ENCODE measurements at places on chromosomes 5 and 9. TPM values are rescaled to one million over a fixed set of nuclear protein-coding genes. Genes with fewer than 3 reads are reported as not detected.
A peak's percentile ranks its signal among the peaks of the same experiment; 100 is the strongest.

DNA sequence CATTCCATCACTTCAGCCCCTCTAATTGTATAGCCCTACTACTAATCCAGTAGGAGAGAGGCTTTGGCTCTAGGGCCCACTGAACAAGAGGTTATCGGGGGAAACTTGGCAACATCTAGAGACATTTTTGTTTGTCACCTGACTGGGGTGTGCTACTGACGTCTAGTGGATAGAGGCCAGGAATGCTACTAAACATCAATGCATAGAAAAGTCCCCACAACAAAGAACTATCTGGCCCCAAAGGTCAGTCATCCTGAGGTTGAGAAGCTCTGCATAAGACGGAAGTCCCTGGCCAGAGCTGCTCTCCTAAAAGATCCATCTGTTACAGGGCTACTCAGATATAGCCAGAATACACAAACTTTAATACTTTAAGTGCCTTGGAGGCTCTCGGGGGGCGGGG is 570.6 kb upstream of the KLF4 start:
- no peak for DNase-seq

DNA sequence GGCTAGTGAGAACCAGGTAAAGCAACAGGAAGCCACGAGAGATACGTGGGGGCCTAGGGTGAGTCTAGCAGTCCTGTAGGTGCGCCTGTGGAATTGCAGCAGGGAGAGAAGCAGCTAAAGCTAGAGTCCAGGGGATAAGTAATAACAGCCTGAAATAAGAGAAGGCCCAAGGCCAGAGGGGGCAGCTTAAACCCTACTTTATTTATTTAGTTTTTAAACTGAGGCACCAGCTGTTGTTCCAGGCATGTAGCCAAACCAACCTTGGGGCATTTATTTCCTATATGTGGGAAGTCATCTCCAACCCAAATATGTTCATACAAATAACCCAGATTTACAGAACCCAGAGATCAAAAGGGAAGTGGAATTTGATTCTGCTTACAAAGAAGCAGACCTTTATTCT is 93.5 kb downstream of the GLDC start:
- no peak for DNase-seq

CER1 gene
- 0.32 TPM for total RNA-seq

DNA sequence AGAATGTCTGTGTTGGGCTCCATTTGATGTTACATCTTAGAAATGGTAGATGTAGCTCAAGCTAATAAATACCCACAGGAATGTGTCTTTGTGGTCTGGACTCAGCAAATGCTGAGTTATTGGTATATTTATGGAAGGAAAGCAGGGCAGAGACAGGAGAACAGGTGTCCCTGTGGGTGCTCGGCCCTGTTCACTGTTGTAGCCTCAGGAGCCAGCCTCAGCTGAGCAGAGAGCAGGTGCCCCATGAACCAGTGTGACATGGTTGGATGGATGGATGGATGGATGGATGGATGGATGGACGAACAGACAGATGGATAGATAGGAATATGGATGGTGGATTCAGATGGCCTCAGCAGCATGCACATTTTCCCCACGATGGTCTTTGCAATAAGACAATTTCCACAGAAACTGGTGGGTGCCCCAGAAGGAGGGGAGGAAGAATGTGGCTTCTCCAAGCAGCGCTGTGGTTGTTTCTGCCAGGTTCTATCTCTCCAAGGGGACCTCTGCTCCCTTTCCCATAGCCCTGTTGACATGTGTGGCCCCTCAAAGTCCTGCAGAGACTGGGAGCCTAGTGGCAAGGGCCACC is 8.2 kb upstream of the IRF1 start:
- no peak for DNase-seq

DNA sequence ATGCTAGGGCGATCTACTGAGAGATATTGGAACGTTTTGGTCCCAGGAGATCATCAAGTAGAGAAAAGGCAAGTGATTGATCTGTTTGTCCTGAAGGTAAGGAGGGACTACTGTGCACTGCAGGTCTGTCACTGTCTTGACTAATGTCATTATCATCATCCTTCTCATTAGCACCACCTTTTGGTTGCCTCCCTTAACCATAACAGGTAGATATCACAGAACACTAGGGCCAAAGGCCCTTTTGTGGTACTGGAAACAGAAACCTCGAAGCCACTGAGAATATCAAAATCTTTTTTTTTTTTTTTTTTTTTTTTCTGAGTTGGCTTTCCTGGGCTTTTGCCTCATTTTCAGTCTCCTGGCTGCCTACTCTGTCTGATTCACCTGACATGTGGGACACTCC is 134.0 kb downstream of the KCTD16 start:
- no peak for DNase-seq

NPR3 gene
- 8.5 TPM for total RNA-seq

GRCh38 chr9:119951591-119951990 is 582.4 kb upstream of the BRINP1 start:
- DNase-seq: no peak

DNA sequence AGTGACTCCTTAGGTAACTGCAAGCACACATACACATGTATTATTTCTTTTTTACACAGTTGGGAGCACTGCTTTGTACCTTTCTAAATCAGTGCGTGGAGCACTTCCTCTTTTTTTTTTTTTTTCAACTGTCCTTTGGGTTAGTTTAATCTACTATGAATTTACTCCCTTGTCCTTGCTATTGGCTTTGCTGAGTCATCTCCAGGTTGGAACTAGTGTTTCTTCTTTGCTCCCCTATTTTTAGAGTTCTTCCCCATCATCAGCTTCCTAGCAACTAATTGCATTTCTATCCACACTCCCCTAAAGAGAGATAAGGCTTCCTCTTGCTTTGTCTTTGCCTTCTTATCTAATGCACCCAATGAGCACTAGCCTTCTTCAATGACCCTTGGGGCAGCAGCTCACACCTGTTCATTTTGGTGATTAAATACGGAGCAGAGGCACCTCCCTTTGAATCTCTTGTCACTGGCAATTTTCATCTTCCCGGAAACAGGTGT is 24.3 kb downstream of the S100Z start:
- DNase-seq: no peak

- DNase-seq: no peak
These were observed 349.6 kb upstream of the SLC30A5 start for GRCh38 chr5:68744206-68744605.

- DNase-seq: no peak
These were observed 53.7 kb downstream of the MAP1B start for GRCh38 chr5:72160959-72161358.

DNA sequence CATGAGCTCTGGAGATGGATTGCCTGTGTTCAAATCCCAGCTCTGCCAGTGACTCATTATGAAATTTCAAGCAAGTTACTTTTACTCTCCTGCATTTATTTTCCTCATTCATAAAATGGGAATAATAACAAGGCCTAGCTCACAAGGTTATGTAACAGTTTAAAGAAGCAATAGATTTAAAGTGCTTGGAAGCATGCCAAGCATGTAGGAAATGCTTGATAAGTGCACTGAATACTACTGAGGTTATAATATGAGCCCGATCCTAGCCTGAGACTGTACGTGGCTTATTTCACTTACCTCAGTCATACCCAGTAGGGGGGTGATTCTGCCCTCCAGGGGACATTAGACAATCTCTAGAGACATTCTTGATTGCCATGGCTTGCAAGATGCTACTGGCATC is 734.1 kb upstream of the WWC1 start:
- DNase-seq: no peak

- DNase-seq: no peak
These were observed 82.1 kb downstream of the FBN2 start for GRCh38 chr5:128455841-128456361.

DNA sequence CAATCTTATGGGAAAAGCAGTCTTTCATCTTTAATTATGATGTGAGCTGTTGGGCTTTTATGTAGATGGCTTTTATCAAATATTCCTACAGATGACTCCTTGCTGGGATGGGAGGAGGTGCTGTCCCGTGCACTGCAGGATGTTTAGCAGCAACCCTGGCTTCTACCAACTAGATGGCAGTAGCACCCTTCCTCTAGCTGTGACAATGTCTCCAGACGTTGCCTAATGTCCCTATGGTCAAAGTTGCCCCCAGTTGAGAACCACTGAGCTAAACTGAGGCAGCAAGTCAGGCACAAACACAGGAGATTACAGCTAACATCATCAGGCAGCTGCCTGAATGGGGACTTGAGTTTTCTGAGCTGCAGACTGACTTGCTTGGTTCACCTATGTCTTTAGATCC is 401.9 kb upstream of the PDE4D start:
- DNase-seq: peak; percentile 2

GRCh38 chr5:164518067-164518740 is 1012.8 kb downstream of the MAT2B start:
- no peak for DNase-seq

- no peak for DNase-seq
These were observed 36.3 kb downstream of the GOLM1 start for GRCh38 chr9:86062845-86063693.

GRCh38 chr5:36366883-36367282 is 65.2 kb upstream of the RANBP3L start:
- DNase-seq: no peak

GRCh38 chr5:98065261-98065909 is 708.1 kb upstream of the RGMB start:
- DNase-seq: no peak
